Smooth muscle cell of bladder (primary cell): ENCODE measurements at places on chromosomes 16 and 17. TPM values are rescaled to one million over a fixed set of nuclear protein-coding genes. Genes with fewer than 3 reads are reported as not detected.

Gene CCL2
- total RNA-seq = 57.9 and 157 TPM in 2 replicates

Gene ABCA6
- total RNA-seq = 9.9 and 20.2 TPM in 2 replicates

Gene NGFR
- total RNA-seq = 0.14 and 0.18 TPM in 2 replicates

Gene CASKIN1
- 0.14 and 0.37 TPM in 2 replicates for total RNA-seq

Gene FBXO39
- total RNA-seq = under 0.01 and 0.14 TPM in 2 replicates

Gene OR1A1
- total RNA-seq = not detected in 2 replicates

Gene CD300LB
- not detected in 2 replicates for total RNA-seq

Gene RAD51D
- 6.4 and 8.2 TPM in 2 replicates for total RNA-seq

Gene GINS2
- total RNA-seq = 1.1 and 1.4 TPM in 2 replicates

Gene KRTAP4-1
- total RNA-seq = not detected in 2 replicates

Gene LRRC37A3
- 2.1 and 2.8 TPM in 2 replicates for total RNA-seq

Gene AOC3
- 1.6 and 1.8 TPM in 2 replicates for total RNA-seq

Gene SLC52A1
- 0.14 TPM in 1 of 2 replicates, not detected in the other for total RNA-seq

Gene CEP20
- 42.7 and 49.6 TPM in 2 replicates for total RNA-seq

Gene VAT1L
- total RNA-seq = 8.9 and 30.9 TPM in 2 replicates

Gene NAT9
- total RNA-seq = 34.6 and 44.1 TPM in 2 replicates

Gene SLC35G6
- total RNA-seq = not detected in 2 replicates

Gene CLEC10A
- total RNA-seq = not detected in 2 replicates

Gene BAHCC1
- total RNA-seq = 3.1 and 3.9 TPM in 2 replicates

Gene CDC27
- total RNA-seq = 88.3 and 105 TPM in 2 replicates

Gene NOG
- under 0.01 and 0.09 TPM in 2 replicates for total RNA-seq

Gene CISD3
- 3.1 and 4.7 TPM in 2 replicates for total RNA-seq

Gene SCN4A
- under 0.01 TPM in 1 of 2 replicates, not detected in the other for total RNA-seq

Gene RHBDF1
- total RNA-seq = 40.4 and 41.6 TPM in 2 replicates

Gene HAS3
- 2.4 and 7.6 TPM in 2 replicates for total RNA-seq

Gene RPL26
- 4,111 and 4,604 TPM in 2 replicates for total RNA-seq

Gene DYNLRB2
- 0.65 TPM in 1 of 2 replicates, not detected in the other for total RNA-seq

Gene KRT33B
- 0.14 and 0.18 TPM in 2 replicates for total RNA-seq

Gene OR1A2
- total RNA-seq = not detected in 2 replicates

Gene MAPK8IP3
- 34.0 and 41.1 TPM in 2 replicates for total RNA-seq

Gene DNAAF1
- total RNA-seq = not detected in 2 replicates

Gene MBTD1
- total RNA-seq = 7.3 and 11.4 TPM in 2 replicates

Gene CACNG5
- not detected in 2 replicates for total RNA-seq

Gene TBC1D3C
- 0.71 TPM in 1 of 2 replicates, not detected in the other for total RNA-seq

Gene PYY
- not detected in 2 replicates for total RNA-seq

Gene SPATA22
- 0.09 and 1.8 TPM in 2 replicates for total RNA-seq

Gene PARD6A
- 0.43 and 0.65 TPM in 2 replicates for total RNA-seq

Gene KRT9
- not detected in 2 replicates for total RNA-seq

Gene KRTAP17-1
- not detected in 2 replicates for total RNA-seq

Gene RAB26
- total RNA-seq = 0.71 and 1.6 TPM in 2 replicates

Gene PRCD
- total RNA-seq = 7.8 and 11.1 TPM in 2 replicates

Gene KIF2B
- total RNA-seq = not detected in 2 replicates

Gene MAP2K6
- total RNA-seq = 0.65 and 4.0 TPM in 2 replicates

Gene PHF12
- 11.5 and 11.7 TPM in 2 replicates for total RNA-seq
